Thyroid gland (tissue), 4 donors: ENCODE measurements at places on chromosomes 3 and 15. TPM values are rescaled to one million over a fixed set of nuclear protein-coding genes. Genes with fewer than 3 reads are reported as not detected.
A peak's percentile ranks its signal among the peaks of the same experiment; 100 is the strongest.

MASP1 gene
- total RNA-seq = 11.6 TPM

SCG3 gene
- total RNA-seq = 0.38 TPM

ATP10A gene
- 3.3 TPM for total RNA-seq

GRCh38 chr3:69914395-69914794, 85.1 kb upstream of the SAMMSON start:
- no peak for DNase-seq

- DNase-seq = no peak
Observed at GRCh38 chr3:157500232-157500631, 3.0 kb downstream of the VEPH1 start.

- peak; percentile 43 for DNase-seq
Observed at GRCh38 chr3:51099794-51100535, 285.1 kb upstream of the MANF start.

DNA sequence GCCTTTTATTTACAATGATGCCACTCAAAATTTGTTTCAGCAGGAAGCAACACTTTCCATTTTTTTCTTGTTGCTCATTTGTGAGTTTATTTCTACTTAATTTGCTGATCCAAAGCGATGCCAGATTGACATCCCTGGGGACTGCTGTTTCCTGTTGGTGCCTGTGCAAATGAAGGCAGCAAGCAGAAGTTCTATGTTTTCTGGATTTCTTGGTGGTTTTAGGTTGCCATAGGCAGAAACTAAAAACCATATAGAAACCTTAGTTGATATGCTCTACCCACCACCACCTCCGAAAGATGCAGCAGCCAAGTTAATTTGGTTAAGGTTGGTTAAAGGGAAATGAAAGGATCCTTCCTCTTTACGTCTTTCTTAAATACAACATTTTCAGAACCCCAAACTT, 356.2 kb downstream of the RBMS3 start:
- DNase-seq = peak; percentile 4

- no peak for DNase-seq
Observed at GRCh38 chr15:100987143-100987542, 68.0 kb downstream of the LRRK1 start.

- no peak for DNase-seq
Observed at GRCh38 chr3:127161236-127161635, 31.7 kb upstream of the PRR23E start.

DNA sequence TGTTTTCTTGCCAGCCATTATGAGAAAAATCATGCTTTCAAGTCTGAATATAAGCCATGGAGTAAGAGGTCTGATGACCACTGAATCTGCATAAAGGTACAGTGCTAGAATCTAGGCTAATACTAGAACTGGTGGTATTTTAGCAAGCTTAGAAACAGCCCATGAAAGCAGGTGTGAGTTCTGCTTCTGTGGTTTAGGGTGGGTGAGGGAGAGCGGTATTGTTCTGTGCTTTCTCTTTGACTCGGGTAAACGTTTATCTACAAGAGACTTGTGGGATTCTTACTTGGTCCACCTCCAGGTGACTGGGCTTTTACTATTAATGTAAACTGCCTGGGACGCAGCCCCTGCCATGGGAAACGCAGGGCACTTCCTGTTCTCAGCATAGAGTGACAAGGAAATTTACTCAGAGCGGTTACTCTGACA, 55.2 kb downstream of the PGPEP1L start:
- no peak for DNase-seq

- DNase-seq = no peak
Observed at GRCh38 chr15:31782016-31782783, 248.1 kb upstream of the CHRNA7 start.
